Dermis blood vessel endothelial cell (primary cell): ENCODE measurements at places on chromosomes 11 and 22. TPM values are rescaled to one million over a fixed set of nuclear protein-coding genes. Genes with fewer than 3 reads are reported as not detected.

DNA sequence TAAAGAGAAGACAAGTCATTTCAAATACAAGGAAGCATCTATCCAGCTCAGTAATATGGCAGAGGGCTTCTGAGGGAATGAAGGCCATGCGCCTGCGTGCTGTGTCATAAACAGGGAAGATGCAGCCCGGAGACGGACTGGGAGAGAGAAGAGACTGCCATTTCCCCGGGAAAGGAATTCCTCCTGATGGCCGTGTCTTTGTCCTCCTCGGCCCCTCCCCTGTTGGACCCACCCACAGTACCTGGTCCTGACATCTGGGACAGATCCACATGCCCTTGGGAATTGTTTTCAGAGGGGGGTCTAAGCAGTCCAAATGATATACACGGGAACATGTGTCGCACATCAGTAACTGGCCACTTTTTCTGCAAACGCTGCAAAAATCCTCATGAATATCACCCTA lies 15.5 kb downstream of the LARGE2 start:
- DNase-seq = no peak

DNA sequence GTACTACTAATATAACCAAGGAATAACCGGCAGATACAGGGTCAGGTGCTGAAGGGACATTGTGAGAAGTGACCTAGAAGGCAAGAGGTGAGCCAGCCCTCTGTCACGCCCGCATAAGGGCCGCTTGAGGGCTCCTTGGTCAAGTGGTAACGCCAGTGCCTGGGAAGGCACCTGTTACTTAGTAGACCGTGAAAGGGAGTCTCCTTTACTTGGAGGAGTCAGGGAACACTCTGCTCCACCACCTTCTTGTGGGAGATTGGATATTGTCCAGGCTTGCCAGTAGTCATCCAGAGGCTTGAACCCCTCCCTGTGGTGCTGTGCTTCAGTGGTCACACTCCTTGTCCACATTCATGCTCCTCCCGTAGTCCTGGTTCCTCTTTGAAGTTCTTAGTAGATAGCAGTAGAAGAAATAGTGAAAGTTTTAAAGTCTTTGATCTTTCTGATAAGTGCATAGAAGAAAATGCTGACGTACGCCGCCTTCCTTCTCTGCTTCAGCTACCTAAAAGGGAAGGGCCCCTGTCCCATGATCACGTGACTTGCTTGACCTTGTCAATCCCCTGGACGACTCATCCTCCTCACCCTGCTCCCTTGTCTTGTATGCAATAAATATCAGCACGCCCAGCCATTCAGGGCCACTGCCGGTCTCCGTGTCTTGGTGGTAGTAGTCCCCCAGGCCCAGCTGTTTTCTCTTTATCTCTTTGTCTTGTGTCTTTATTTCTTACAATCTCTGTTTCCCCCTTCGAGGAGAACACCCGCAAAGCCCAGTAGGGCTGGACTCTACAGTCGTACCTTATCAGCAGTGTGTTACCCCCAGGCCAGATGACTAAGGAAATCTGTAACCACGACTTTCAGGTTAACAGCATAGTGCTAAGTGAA lies 6.1 kb downstream of the NUP50 start:
- no peak for DNase-seq

DNA sequence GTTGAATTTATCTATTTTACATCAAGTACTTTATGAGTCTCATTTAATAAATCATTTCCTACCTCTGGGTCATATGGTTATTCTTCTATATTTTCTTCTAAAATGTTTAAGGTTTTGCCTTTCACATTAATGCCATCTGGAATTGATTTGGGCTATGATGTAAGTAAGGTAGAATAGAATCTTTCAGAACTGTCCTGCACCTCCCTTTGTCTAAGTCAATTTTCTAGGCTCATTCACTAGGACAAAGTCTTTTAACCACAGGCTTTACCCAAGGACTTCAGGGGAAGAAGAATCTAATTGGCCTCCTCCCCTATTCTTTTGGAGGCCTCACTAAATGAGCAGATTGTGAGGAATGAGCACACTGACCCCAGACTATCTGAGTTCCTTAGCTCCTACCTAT lies 146.0 kb downstream of the BBOX1 start:
- DNase-seq = no peak

DNA sequence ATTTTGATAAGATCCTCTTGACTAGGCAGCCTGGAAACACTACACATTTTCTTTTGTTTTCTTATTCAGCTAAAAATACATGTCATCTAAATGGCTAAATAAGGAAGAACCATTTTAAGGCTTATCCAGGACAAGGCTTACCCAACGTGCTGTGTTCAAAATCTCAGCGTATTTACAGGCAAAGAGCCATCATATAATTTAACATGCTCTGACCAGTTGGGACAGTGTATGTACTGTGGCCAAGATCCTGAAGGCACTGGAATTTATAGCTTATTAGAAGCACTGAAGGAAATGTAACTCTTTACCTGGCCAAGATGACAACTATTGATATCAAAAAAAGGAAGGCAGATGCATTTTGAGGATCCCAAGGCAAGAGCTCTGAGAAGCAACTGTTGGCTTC lies 71.1 kb downstream of the PPFIBP2 start:
- DNase-seq = no peak

- no peak for DNase-seq
Measured at GRCh38 chr11:60985501-60985900, 14.0 kb downstream of the CD6 start.

GRCh38 chr11:73862986-73863385 lies 13.7 kb downstream of the COA4 start:
- DNase-seq = no peak

GRCh38 chr22:42277988-42278776 lies 7.7 kb upstream of the TCF20 start:
- DNase-seq = peak; percentile 61

DNA sequence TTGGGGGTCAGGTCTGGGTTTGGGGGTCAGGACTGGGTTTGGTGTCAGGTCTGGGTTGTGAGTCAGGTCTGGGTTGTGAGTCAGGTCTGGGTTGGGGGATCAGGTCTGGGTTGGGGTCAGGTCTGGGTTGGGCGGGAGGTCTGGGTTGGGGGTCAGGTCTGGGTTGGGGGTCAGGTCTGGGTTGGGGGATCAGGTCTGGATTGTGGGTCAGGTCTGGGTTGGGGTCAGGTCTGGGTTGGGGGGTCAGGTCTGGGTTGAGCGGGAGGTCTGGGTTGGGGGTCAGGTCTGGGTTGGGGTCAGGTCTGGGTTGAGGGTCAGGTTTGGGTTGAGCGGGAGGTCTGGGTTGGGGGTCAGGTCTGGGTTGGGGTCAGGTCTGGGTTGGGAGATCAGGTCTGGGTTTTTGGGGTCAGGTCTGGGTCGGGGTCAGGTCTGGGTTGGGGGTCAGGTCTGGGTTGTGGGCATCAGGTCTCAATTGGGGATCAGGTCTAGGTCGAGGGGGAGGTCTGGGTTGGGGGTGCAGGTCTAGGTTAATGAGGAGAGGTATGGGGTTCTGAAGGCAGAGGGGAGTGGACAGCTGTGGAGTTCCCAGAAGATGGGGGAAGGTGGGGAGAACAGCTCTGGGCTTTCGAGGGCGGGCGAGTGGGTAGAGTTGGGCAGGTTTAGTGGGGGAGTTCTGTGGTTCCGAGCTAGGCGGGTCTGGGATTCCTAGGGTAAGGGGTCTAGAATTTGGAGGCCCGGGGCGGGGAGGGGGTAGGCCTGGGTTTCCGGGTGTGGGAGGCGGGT lies 629 bp downstream of the TTLL8 start:
- DNase-seq = no peak

Gene MFRP
- not detected in 2 replicates for total RNA-seq

Gene FOLR2
- total RNA-seq = not detected in 2 replicates

Gene IGF2
- 3.5 and 11.2 TPM in 2 replicates for total RNA-seq

Gene MYOD1
- total RNA-seq = not detected in 2 replicates

Gene RHOD
- 15.4 and 24.5 TPM in 2 replicates for total RNA-seq
